ENCODE measurements at places on chromosomes 3 and 15.

DNA sequence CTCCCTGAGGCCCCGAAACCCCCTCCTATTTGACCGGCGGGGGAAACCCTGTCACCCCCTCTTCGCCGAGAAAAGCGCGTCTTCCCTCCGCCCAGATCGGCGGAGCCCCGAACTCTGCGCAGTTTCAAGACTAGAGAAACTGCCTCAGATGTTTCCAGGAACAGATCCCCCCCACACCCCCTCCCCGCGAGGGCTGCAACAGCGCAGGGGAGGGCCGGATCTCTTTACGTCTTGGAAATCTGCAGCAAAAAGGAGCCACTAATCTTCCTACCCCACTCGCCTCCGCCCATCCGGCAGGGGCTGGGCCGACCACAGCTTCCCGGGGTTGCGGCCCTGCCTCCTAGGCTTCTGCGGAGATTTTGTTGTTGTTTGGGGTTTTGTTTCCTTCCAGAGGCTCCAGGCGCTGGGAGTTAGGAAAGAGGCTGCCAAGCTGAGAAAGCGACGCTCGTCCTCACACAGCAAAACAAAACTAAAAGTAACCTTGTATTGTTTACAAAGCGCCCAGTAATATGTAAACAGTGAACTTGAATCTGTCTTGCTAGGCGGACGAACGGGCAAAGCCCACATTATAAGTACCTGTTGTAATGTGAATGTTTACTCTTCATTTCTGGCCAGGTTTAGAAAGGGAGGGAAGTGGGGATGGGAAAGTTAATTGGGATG, 2.2 kb downstream of the FOXB1 start:
- DNase-seq, result peak; percentile 77

- no peak for DNase-seq
These were observed 31.6 kb upstream of the ABHD10 start for GRCh38 chr3:111947231-111947630.

- no peak for DNase-seq
These were observed 62.0 kb downstream of the TCF12 start for GRCh38 chr15:56980473-56980872.

- DNase-seq, result no peak
These were observed 22.3 kb upstream of the SFMBT1 start for GRCh38 chr3:53068176-53068575.

- no peak for DNase-seq
These were observed 108.1 kb downstream of the ROBO2 start for GRCh38 chr3:77147836-77148578.

- no peak for DNase-seq
These were observed 306.7 kb downstream of the TIGIT start for GRCh38 chr3:114600571-114600970.

GRCh38 chr3:135077186-135077585, 282.1 kb downstream of the EPHB1 start:
- DNase-seq, result no peak

DNA sequence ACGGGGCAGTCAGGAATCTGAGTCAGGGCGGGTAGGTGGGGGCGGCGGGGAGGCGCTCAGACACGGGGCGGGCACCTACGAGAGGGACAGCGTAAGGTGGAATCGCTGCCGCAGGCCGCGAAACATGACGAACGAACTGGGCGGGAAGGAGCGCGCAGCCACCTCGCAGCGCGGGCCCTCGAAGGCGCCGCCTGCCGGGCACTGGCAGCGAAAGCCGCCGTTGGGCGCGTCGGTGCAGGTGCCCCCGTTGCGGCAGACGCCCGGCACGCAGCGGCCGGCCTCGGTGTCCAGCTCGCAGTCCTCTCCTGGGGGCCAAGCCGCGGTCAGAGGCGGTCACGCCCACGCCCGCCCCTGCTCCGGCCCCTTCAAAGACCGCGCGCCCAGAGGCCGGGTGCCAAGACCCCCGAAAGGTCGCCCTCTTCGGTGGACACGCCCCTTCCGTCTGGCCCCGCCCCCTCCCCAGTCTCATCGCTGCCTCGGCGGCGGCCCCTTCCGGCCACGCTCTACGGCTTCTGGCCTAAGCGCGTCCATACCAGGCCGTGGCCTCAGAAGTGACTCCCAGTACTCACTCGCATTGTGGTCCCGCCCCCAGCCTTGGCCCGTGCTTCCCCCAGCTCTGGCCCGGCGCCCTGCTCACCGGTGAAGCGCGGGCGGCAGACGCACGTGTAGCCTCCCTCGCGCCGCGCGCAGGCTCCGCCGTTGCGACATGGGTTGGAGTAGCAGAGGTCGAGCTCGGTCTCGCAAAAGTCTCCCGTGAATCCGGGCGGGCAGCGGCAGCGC, 6.4 kb downstream of the CELSR3 start:
- DNase-seq, result peak; percentile 89

- no peak for DNase-seq
These were observed 308.4 kb downstream of the SQOR start for GRCh38 chr15:45943240-45943639.

DNA sequence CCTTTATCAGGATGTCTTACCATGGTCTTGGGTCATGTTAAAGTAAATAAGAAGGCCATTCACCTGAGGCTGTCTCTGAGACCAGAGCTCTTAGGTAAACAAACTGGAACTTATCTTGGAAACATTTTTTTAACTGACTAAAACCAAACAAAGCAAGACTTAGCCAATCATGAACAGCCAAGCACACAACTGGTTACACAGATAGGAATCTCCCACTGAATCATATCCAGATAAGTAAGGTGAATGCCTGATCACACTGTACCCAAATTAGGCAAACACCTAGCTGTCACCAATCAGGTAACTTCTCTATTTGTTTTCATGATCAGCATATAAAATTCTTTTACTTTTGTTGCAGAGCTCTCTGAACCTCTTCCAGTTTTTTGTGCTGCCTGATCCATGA, 205.4 kb downstream of the CNTN3 start:
- no peak for DNase-seq

- DNase-seq, result no peak
These were observed 110.5 kb upstream of the ADAMTS9 start for GRCh38 chr3:64798316-64798715.

GRCh38 chr3:141379250-141379966, 11.1 kb downstream of the ZBTB38 start:
- DNase-seq, result no peak

DNA sequence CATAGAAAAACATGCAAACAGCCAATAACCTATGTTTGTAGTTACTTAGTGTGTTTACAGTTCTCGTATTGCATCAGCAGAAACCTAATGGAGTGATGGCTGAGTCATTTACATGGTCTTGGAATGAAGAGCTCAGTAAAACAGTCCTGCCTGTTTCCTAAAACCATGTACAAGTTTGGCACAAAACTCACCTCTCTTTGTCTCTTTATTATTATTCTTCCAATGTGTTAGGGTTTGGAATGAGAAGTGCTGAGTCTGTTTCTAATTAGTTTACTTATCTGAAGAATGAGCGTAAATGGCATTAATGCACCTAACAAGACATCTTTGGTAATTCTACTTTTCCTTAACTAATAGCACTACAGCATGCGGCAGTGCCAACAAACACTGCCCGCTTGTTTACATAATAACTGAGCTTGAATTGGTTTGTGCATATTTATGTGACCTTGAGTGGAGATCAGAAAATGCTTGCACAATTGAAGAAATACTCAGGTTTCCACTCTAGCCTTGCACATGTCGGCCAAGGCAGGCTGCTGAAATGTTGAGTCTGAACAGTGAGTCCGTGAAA, 385.4 kb upstream of the SEMA6D start:
- no peak for DNase-seq

DNA sequence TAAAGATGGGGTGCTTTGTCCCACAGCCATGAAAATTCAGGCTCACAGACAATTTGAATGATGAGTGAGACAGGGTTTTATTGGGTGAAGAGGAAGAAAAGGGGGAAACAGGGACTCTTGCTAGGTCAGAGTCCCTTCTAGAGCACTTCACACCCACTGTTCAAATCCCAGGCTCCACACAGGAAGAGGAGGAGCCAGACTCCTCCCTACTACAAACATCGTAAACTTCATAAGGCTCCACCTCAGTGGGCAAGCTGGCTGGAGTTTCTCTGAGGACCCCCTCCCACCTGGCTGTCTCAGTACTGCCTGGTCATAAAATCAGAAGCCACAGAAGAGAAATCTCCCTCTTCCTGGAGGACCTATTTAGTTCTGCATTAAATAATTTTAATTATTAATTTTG, 80.3 kb upstream of the KCNMB2 start:
- no peak for DNase-seq

GRCh38 chr15:92523176-92523575, 129.5 kb downstream of the ST8SIA2 start:
- no peak for DNase-seq

GRCh38 chr3:154398084-154398967, 31.7 kb downstream of the GPR149 start:
- DNase-seq, result no peak

- no peak for DNase-seq
These were observed 52.7 kb downstream of the VGLL4 start for GRCh38 chr3:11591002-11591355.

- DNase-seq, result no peak
These were observed 2.2 kb downstream of the SLC12A6 start for GRCh38 chr15:34335176-34336032.

GRCh38 chr15:63877713-63878271, 44.0 kb upstream of the HERC1 start:
- no peak for DNase-seq

DNA sequence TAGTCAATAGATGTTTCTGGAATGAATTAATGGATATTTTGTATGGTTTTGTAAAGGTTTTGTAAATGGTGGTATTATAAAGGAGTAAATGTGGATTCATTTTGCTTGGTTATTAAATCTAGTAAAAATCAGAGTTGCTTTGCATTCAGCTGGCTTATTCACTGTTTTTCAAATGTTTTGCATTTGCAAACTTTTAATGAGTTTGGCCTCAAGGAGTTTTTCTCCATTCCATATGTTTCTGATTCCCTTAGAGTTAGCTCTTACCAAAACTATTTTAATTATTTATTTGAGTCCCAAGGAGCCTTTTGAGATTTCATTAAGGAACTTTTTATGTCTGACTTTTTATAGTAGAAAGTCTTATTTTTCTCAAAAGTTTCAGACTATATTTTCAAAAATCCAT, 992.2 kb downstream of the DIPK2A start:
- no peak for DNase-seq

DNA sequence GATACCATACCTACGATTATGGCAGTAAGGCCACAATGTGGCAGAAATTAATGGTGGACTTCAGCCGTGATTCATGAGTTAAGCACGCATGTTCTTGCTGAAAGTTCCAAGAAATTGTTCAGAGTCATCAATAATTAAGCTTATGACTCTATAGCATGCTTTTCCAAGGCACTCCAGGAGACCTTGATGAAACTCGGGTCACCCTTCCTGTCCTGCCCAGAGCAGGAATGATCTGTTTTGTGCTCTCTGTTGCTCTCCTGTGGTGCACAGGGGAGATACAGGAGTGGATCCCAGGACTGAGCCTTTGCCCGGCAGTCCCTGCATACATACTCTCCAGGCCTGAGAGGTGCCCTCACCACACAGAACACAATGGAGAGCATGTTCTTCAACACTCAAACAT, 141.6 kb upstream of the SLC2A2 start:
- no peak for DNase-seq

- DNase-seq, result no peak
These were observed 167.5 kb downstream of the GOLGA6L4 start for GRCh38 chr15:84402856-84403608.

GRCh38 chr15:69410248-69410874, 3.8 kb upstream of the KIF23 start:
- DNase-seq, result peak; percentile 44

DNA sequence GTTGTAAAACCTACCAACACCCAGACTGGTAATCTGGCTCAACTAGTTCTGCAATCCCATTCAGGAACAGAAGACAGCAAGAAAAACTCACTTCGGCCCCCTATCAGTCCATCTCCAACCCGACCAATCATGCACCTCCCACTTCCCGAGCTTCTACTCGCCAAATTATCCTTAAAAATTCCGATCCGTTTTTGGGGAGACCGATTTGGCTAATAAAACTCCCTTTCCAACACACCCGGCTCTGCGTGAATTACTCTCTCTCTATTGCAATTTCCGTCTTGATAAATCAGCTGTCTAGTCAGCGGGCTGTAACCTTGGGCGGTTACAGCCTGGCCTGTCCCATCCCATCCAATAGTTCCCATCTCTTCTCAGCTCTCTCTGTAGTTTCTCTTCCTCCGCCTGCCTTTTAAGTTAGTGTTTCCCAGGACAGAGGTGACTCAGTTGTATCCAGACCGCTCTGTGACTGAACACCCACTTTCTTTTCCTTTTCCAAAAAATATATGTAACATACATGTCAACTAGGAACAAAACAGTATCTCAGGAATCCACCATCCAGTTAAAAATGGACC, 780 bp upstream of the ACAD9 start:
- DNase-seq, result peak; percentile 30

- DNase-seq, result no peak
These were observed 12.5 kb downstream of the SMAD6 start for GRCh38 chr15:66714543-66714981.

- no peak for DNase-seq
These were observed 665 bp downstream of the PIGB start for GRCh38 chr15:55319537-55320237.

GRCh38 chr3:37559461-37559860, 302.2 kb upstream of the CTDSPL start:
- no peak for DNase-seq

DNA sequence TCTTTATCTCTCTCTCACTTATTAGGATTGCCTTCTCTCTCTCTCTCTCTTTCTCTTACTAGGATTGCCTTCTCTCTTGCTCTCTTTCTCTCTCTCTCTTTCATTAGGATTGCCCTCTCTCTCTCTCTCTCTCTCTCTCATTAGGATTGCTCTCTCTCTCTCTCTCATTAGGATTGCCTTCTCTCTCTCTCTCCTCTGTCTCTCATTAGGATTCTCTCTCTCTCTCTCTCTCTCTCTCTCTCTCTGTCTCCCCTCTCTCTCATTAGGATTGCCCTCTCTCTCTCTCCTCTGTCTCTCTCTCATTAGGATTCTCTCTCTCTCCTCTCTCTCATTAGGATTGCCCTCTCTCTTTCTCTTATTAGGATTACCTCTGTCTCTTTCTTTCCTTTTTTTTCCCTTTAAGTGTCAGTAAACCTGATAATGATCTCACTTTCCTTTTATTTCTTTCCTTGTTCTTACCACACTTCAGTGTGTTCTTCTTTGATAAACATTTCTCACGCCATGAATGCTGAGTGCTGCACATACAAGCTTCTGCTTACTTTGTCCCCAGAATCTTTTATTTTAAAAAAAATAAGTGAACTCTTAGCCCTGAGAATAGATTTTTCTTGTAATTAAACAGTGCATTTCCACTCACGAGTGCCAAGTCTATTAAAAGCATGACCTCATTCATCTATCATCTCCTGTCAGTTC, 243.4 kb upstream of the TBC1D5 start:
- no peak for DNase-seq

All from stimulated activated CD8-positive, alpha-beta memory T cell treated with anti-CD3 and anti-CD28 coated beads, Interleukin-4, amount 100 ng/mL, for 48 hours (primary cell).